Cardiac fibroblast (primary cell): ENCODE measurements at places on chromosomes 5 and 9.
A peak's percentile ranks its signal among the peaks of the same experiment; 100 is the strongest.

GRCh38 chr9:134328341-134328840 is 2.1 kb downstream of the RXRA start:
- peak; percentile 37 for DNase-seq

- no peak for DNase-seq
Measured at GRCh38 chr5:102231693-102232619, 64.1 kb downstream of the SLCO4C1 start.

GRCh38 chr9:101582553-101582952 is 12.2 kb downstream of the PPP3R2 start:
- peak; percentile 73 for DNase-seq

- no peak for DNase-seq
Measured at GRCh38 chr9:17472126-17472525, 106.7 kb upstream of the SH3GL2 start.

GRCh38 chr9:68709291-68710110 is 4.5 kb downstream of the PIP5K1B start:
- DNase-seq: no peak

DNA sequence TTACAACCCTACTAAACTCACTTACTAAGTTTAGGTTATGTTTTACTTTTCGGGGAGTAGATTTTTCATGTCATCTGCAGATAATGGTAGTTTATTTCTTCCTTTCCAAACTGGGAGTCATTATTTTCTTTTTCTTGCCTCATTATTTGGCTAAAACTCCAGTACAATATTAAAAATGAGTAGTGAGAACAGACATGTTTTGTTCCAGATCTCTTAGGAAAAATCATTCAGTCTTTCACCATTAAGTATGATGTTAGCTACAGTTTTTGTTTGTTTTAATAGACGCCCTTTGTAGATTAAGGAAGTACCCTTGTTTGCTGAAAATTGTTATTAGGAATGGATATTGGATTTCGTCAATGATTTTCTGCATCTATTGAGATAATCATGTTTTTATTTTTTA is 472.0 kb upstream of the PAPPA start:
- DNase-seq: no peak

DNA sequence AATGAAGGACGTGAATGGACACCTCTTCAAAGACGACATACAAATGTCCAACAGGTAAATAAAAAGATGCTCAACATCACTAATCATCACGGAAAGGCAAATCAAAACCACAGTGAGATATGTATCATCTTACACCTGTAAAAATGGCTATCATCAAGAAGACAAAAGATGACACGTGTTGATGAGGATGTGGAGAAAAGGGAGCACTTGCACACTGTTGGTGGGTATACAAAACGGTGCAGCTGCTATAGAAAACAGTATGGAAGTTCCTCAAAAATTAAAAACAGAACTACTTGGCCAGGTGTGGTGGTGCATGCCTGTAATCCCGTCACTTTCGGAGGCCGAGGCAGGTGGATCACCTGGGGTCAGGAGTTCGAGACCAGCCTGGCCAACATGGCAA is 47.9 kb downstream of the STK10 start:
- no peak for DNase-seq

DNA sequence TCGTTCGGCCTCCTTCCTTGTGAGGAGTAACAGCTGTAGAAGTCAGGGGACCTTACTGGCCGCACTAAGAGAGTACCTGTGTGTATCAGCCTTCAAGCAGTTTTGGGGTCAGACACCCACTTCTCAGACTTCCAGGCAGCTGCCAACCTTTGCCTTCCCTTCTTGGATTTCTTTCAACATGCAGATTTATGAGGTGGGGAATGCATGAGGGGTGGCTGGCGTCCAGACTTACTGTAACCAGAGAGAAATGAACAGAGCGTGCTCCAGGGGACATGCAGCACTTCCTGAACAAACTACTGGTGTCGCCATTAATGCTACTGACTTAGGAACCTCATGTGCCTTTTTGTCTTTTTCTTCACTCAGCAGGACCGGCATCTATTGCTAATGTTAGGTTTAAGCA is 46.7 kb downstream of the INSYN2B start:
- no peak for DNase-seq

DNA sequence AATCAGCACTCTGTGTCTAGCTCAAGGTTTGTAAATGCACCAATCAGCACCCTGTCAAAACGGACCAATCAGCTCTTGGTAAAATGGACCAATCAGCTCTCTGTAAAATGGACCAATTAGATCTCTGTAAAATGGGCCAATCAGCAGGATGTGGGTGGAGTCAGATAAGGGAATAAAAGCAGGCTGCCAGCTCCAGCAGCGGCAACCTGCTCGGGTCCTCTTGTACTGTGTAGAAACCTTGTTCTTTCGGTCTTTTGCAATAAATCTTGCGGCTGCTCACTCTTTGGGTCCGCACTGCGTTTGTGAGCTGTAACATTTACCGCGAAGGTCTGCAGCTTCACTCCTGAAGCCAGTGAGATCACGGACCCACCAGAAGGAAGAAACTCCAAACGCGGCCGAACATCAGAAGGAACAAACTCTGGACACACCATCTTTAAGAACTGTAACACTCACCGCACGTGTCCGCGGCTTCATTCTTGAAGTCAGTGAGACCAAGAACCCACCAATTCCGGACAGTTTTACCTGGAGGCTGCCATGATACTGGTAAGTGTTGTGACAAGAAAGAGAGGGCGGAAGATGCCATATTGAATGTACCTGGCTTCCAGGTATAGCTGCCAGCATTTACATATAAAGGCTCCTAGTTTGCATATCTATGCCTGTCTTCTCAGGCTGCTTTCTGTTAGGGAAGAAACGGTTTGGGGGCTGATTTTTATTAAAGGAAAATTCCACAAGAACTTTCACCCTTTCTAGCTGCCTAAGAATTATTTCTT is 758.5 kb upstream of the CTNND2 start:
- DNase-seq: no peak

GRCh38 chr9:71758785-71759184 is 9.5 kb downstream of the CEMIP2 start:
- DNase-seq: no peak

GRCh38 chr5:105783811-105784210 is 1886.9 kb downstream of the EFNA5 start:
- DNase-seq: no peak

DNA sequence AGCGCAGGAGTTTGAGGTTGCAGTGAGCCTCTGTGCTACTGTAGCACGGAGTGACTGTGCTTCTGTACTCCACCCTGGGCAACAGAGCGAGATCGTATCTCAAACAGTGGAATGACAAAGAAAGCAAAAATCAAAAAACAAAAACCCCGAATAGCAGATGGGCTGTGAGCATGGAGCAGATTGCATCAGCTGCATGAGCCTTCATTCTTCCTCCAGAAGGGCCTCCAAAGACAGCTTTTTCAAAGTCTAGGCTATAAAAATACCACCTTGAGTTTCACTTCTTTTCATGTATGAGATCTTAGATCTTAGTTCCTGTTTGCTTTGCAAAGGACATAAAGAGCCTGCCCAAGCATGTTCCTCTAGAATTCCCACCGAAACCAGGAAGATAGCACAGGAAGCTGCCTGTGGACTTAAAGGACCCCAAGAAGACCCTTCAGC is 15.0 kb upstream of the HSPB3 start:
- no peak for DNase-seq

GRCh38 chr5:65462139-65462705 is 19.5 kb downstream of the ADAMTS6 start:
- no peak for DNase-seq

GRCh38 chr5:14385019-14385418 is 196.6 kb upstream of the OTULINL start:
- no peak for DNase-seq

DNA sequence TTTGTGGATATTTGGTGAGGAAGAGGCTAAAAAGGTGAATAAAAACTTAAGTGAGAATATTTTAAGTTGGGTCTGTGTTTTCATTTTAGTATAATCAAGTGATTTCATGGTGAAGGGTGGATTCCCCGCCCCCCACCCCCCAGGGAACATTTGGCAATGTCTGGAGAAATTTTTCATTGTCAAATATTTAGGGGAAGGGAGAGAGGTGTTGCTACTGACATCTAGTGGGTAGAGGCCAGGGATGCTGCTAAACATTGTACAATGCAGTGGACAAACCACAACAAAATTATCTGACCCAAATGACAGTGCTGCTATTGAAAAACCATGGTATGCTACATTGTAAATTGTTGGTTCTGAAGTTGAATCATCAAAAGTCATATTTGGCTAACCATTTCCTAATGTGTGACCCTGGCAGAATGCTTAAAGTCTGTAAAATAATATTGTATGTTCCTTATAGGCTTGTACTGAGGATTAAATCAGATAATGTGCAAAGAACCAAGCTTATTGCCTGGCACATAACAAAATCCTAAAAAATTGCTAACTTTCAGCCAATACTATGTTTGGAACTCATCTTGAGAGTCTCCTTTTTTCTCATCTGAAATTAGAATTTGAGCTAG is 5.6 kb downstream of the C5orf24 start:
- DNase-seq: peak; percentile 72

- no peak for DNase-seq
Measured at GRCh38 chr5:57539281-57539701, 56.7 kb upstream of the ACTBL2 start.

- DNase-seq: peak; percentile 54
Measured at GRCh38 chr5:132466433-132467286, 23.9 kb downstream of the IRF1 start.

DNA sequence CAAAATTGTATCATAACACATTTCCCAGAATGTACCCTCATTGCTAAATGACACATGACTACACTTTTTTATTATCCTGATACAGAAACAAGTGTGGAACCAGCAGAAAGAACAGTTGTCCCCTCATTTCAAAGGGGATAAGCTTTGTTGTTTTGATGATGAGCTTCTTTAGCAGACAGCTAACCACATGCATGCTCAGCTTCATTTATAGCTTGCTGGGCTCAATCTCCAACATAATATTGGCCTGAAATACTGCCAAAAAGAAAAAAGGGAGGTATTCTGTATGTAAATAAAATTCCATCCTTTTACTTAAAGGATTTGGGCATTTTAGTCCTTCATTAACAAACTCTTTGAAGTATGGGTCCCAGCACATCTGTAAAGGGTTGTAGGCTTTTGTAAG is 120.4 kb downstream of the SPATA31D1 start:
- DNase-seq: no peak

- no peak for DNase-seq
Measured at GRCh38 chr9:127222388-127223095, 42.0 kb upstream of the GARNL3 start.

DNA sequence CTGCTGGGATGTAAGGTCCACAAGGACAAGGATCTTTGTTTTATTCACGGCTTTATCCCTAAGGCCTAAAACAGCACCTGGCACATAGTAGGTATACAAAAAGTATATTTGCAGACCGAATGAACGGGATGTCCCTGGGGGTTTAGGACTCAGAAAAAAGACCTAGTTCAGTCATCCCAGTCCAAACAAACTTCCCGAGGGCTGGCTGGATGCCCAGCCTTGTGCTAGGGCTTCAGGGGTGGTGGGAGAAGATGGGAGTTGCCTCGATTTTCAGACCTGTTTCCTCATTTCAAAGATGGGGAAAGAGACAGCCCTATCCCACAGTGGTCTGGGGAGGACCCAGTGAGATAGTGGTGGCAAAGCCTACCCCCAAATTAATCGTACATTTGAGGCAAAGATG is 3.0 kb upstream of the PROB1 start:
- peak; percentile 29 for DNase-seq

DNA sequence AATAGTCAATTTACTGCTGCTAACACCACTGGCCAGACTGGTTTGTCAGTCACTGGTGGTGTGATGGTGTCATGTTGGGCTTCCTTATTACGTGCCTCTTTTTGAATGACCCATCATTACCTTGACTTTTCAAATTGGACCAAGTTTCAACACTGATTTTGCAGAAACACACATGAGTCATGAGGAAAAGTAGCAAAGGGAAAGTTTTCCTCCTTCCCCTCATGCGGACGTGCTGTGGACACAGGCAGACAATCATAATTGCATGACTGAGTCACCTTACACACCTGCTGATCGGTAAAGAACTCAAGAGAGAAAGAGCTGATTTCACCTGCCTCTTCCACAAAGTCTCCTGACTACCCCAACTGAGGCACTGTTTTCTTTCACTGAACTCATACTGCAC is 324.5 kb downstream of the ARRDC3 start:
- no peak for DNase-seq
